ENCODE measurements at places on chromosomes 2 and 18. TPM values are rescaled to one million over a fixed set of nuclear protein-coding genes. Genes with fewer than 3 reads are reported as not detected.

The SANBR gene
- total RNA-seq = 1.8 TPM

The CNDP1 gene
- not detected for total RNA-seq

The C2orf66 gene
- not detected for total RNA-seq

The PRKAG3 gene
- total RNA-seq = not detected

All from cardiac atrium fibroblast (primary cell).